ENCODE measurements at places on chromosomes 1 and 21.

- DNase-seq = no peak
Measured at GRCh38 chr21:27545754-27546349, 579.0 kb upstream of the ADAMTS5 start.

GRCh38 chr1:111956155-111956771 lies 33.2 kb downstream of the KCND3 start:
- no peak for DNase-seq

DNA sequence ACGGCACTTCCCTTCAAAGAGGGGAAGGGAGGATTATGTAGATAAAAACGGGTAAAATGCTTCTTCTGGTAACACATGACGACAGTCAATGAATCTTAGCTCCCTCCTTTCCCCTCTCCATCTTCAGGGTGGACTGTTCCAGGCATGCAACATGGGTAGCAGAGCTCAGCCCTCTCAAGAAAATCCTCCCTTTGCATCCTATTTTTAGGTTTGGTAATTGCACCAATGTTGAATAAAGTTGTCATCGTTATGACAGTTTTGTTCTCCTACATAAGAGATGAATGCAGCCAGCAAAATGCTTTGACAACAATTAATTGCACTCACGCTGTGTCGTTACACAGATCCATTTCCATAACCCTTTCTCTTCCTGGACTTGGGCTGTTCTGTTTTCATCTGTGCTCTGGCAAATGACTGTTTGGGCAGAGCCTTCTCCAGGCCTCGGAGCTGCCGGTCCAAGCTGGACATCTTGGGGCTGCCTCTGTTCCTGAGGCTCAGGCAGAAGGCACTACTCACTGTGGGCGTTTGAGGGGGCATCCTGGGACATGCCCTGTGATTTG lies 127.6 kb downstream of the CNIH3 start:
- DNase-seq = no peak

- no peak for DNase-seq
Measured at GRCh38 chr1:101317590-101317989, 80.8 kb downstream of the S1PR1 start.

- peak; percentile 41 for DNase-seq
Measured at GRCh38 chr1:50742523-50742922, 217.5 kb downstream of the FAF1 start.

DNA sequence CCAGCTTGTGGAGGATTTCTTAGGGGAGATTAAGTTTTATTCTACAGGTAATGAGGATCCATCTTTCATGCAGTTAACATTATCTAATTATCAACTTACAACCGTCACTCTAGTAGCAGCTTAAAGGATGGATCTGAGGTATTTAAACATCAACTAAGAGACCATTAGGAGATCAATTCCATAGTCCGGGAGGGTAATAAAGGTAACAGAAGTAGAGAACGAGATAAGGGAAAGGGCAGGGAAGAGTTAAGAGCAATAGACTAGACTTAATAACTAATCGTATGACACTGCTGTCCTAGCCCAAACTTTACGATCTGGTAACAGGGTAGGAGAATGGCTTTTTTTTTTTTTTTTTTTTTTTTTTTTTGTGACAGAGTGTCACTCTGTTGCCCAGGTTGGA lies 19.5 kb upstream of the CCDC17 start:
- no peak for DNase-seq

DNA sequence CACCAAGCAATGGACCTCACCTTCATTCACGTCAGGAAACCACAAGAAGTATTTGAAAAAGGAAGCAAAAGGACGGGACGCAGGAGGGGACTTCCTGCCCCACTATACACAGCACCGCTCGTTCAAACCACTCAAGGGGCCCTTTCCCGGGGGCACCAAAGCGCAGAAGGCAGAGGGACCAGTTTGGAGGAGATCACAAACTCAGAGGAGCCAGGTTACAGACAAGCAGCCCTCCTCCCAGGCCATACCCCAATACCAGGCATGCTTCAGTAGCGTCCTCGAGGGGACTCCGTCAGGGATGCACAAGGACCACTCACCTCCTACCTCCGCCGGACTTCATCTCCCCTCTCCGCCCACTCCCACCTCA lies 685 bp downstream of the CRTC2 start:
- no peak for DNase-seq

GRCh38 chr1:197462539-197462938 lies 194.5 kb downstream of the CRB1 start:
- no peak for DNase-seq

DNA sequence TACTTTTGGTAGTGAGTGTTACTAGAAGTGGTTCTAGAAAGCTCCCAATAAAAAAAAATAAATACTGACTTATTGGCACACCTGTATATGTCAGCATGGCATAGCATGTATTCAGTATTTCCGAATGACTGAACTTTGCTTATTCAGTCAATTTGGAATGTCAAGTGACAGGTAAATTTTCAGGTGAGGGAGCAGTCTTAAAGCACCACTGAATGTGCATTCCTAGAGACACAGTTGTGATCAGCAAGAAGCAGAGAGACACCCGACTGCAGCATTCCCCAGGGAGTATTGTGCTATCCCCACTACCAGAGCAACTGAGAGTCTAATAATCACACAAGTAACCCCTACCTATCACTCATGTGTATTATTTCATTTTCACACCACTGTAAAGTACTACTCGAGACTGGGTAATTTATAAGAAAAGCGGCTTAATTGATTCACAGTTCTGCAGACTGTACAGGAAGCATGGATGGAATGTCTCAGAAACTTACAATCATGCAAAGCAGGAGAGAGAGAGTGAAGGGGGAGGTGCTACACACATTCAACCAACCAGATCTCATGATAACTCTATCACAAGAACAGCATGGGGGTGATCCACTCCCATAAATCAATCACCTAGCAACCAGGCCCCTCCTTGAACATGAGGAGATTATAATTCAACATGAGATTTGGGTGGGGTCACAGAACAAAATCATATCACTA lies 201.5 kb downstream of the TBX15 start:
- no peak for DNase-seq

- no peak for DNase-seq
Measured at GRCh38 chr1:24591781-24592180, 35.9 kb downstream of the NCMAP start.

DNA sequence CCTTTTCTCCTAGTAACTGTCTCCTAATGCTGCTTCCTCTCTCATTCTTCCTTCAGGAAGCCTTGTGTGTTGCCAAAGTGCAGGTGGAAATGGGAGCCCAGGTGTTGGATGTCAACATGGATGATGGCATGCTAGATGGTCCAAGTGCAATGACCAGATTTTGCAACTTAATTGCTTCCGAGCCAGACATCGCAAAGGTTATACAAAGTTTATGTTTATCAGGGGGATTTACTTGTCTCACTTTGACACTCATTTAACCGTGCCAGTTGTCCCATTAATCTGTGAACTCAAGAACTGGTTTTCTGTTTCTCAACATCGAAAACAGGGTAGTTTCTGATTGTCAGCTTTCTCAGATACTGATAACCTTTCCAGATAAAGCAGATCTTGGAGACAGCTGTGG lies 40.4 kb downstream of the MTR start:
- DNase-seq = no peak

- no peak for DNase-seq
Measured at GRCh38 chr1:154334079-154335024, 9.0 kb downstream of the ATP8B2 start.

GRCh38 chr1:173417563-173417962 lies 59.6 kb upstream of the PRDX6 start:
- no peak for DNase-seq

DNA sequence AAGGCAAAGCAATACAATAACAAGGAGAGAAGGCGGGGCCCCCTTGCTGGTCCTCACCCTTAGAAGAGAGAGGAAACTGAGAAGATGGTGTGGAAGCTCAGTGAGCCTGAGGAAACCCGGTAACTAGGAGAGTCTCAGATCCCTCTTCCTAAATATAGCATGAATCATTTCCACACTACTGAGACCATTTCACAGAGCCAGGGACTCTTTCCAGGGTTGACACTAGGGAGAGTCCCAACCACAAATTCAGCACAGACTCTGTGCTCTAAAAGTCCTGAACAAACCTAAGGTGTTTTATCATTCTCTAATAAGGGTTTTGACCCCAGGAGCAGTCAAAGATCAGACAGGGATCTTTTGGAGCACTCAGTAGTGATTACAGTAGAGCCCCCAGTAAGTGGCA lies 647.7 kb downstream of the KCNT2 start:
- DNase-seq = no peak

Measured in PC-3 (cell line).